NCI-H460 (cell line): ENCODE measurements at places on chromosomes 4 and X. TPM values are rescaled to one million over a fixed set of nuclear protein-coding genes. Genes with fewer than 3 reads are reported as not detected.

- DNase-seq = no peak
Observed at GRCh38 chr4:94416335-94416734, 35.4 kb upstream of the PDLIM5 start.

- no peak for DNase-seq
Observed at GRCh38 chrX:144732588-144732987, 514.7 kb upstream of the SPANXN1 start.

- DNase-seq = no peak
Observed at GRCh38 chrX:111372086-111372485, 39.9 kb downstream of the DCX start.

- DNase-seq = no peak
Observed at GRCh38 chr4:169346840-169347239, 76.1 kb upstream of the SH3RF1 start.

DNA sequence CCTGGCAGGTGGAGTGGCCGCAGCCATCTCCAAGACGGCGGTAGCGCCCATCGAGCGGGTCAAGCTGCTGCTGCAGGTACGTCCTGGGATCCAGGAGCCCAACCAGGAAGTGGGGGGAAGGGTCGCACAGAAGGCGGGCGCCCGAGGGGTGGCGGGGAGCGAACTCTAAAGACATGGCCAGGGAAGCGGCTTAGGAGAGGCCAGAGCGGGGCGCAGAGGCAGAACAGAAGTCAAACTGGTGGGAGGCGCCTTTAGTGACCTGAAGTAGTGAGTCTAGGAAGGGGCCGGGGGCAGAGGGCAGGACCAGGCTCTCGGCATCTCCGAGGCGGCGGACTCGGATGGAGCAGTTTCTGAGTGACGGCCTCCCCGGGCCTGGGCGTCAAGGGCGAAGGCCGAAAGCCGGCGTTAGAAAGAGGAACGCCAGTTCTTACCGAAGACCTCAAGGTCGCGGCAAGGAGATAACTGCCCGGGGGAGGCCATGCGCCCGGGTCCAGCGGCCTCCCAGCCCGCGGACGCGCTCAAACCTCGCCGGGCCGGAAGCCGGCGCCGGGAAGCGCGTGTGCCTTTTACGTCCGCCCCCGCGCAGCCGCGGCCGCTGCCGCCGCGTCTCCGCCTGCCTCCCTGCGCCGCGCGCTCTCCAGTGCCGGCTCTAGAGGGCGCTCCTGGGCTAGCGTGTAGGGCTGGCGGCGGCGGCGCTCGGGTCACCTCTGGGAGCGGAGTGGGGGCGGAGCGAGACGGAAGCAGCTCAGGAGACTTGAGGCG lies 488 bp downstream of the SLC25A5 start:
- DNase-seq = peak; percentile 83

DNA sequence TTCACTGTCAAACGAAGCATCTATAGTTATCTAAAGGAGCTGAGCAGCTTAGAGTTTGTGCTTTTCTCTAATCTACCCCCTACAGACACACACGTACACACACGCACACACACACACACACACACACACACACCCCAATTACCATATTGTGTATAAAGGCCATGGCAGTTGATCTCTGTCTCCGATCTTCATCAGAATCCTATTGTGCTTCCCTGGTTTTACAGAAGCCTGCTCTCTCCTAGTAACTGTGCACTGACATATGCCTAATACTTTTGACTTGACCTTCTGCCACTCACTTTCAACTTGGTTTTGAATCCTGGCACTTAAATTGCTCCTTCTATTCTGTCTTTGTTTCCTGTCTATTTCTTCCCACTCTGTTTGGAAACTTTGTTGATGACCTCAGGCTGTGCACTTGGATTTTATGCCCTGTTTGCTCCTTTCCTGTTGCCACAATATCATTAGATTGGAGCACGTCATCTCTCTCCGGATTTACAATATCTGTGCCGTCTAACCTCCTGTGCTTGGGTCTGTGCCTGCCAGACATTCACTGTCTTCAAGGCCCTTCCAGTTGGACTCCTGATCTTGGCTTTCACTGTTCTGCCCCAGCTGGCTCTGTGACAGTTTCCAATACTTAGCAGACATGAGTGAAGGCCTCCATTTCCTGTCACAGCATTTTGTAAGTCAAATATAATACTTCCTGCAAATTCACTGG lies 928.1 kb downstream of the FAT4 start:
- DNase-seq = no peak

GRCh38 chrX:65644621-65645289 lies 22.7 kb upstream of the MSN start:
- DNase-seq = peak; percentile 70

- DNase-seq = no peak
Observed at GRCh38 chr4:181853881-181854511, 389.2 kb upstream of the TENM3 start.

DNA sequence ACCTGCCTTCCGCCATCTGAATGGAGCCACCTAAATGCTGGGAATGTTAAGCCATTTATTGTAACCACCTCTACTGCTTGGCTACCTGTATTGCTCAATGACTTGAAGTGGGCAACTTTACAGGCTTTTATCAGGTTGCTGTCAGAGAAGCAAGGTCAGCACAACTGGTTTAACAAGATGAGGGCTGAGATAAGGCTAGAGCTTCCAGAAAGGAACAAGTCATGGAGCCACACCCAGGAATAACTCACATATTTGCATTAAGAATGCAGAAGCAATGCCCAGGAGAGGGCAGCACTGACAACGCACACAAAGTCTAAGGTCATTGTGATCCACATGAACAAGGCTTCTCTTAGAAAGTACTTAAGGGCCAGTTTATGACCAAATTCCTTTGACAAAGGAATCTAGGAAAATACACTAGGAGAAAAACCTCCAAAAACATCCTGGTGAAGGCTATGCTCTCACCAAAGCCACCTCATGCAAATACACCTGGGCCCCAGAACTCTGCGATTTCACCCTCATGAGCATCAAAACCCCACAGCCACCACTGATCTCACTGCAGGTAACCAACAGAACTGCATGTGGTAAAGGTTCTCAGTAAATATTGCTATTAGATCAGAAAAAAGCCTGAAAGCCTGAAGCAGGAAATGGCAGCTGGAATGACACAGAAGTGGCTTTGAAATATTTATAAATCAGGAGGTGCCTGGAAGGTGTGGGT lies 15.0 kb upstream of the STS start:
- peak; percentile 63 for DNase-seq

GRCh38 chr4:24266951-24267722 lies 317.2 kb downstream of the DHX15 start:
- no peak for DNase-seq

CT45A10 gene
- not detected in 2 replicates for total RNA-seq

GYPE gene
- total RNA-seq = 1.3 and 2.3 TPM in 2 replicates

SOWAHB gene
- total RNA-seq = not detected in 2 replicates

ITIH6 gene
- 0.02 and 0.03 TPM in 2 replicates for total RNA-seq

IL21 gene
- not detected in 2 replicates for total RNA-seq
